ENCODE measurements at places on chromosomes 2 and 18.

DNA sequence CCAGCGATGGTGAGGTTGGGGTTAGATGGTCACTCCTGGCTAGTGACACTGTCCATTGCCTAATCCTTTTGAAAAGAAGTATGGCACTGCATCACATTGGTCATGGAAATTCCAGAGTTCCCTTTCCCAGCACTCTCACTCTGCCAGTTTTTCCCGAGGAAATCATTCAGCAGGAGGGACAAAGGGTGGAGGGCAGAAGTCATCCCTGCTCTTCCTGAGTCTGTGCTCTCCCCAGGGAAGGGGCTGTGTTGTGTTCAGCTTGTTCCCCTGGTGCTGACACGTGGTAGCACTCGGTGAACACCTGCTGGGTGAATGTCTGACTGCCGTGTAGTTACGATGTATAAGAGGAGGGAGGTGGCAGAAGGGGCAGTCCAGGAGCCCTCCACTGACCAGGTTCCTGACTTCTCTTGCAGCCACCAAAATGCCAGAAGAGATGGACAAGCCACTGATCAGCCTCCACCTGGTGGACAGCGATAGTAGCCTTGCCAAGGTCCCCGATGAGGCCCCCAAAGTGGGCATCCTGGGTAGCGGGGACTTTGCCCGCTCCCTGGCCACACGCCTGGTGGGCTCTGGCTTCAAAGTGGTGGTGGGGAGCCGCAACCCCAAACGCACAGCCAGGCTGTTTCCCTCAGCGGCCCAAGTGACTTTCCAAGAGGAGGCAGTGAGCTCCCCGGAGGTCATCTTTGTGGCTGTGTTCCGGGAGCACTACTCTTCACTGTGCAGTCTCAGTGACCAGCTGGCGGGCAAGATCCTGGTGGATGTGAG lies 21.6 kb downstream of the STEAP3 start:
- no peak for DNase-seq

DNA sequence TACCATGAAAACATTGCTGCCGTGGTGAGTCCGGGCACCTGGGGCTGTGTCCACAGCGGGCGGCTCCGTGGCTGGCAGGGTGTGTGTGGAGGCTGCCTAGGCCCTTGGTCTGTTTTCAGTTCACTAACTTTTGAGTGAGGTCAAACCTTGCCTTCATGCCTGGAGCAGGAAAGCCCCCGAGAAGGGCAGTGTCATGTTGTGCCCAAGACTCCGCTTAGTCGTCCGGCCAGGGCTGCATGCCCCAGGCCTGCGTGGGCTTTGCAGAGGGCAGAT lies 24.1 kb downstream of the MAL start:
- no peak for DNase-seq

DNA sequence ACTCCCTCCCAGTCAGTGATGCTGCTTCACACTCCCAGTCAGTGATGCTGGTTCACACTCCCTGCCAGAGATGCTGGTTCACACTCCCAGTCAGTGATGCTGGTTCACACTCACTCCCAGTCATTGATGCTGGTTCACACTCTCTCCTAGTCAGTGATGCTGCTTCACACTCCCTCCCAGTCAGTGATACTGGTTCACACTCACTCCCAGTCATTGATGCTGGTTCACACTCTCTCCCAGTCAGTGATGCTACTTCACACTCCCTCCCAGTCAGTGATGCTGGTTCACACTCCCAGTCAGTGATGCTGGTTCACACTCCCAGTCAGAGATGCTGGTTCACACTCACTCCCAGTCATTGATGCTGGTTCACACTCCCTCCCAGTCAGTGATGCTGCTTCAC lies 34.3 kb upstream of the KCNG2 start:
- DNase-seq: no peak

DNA sequence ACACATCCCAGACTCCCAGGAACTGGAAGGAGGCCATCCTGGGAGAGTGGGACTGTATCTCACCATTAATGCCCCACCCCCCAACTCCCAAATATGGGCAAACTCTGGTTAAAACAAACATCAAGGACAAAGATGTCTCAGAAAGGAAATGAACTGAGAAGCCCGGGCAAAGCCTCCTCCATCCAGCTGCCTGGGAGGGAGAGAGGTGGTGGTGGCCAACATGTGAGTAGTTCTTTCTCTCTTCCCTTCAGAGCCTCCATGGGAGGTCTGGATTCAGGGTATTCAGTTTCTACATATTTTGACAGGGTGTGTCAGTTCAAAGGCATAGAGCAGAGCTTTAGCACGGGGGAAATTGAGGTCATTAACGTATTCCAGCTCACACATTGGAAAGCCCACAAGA lies 57.5 kb downstream of the CXCR4 start:
- DNase-seq: no peak

GRCh38 chr2:20174410-20174809 lies 50.5 kb downstream of the SDC1 start:
- no peak for DNase-seq

- no peak for DNase-seq
These were observed 120.3 kb upstream of the LYPD1 start for GRCh38 chr2:132790207-132790785.

DNA sequence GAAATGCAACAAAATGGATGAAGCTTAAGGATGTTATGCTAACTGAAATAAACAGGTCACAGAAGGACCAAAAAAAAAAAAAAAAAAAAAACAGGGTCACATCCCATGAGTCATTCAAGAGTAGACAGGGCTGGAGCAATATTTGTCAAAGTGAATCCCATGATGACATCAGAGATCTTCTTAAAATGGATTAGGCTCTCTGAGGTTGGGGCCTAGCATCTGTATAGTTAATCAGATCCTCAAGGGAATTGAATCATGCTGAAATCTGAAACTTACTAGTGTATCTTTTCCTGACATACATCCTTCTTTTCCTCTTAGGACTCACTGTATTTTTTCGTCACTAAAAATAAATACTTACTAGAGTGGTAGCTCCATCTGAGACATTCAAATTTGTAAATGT lies 380.6 kb upstream of the NXPH2 start:
- no peak for DNase-seq

DNA sequence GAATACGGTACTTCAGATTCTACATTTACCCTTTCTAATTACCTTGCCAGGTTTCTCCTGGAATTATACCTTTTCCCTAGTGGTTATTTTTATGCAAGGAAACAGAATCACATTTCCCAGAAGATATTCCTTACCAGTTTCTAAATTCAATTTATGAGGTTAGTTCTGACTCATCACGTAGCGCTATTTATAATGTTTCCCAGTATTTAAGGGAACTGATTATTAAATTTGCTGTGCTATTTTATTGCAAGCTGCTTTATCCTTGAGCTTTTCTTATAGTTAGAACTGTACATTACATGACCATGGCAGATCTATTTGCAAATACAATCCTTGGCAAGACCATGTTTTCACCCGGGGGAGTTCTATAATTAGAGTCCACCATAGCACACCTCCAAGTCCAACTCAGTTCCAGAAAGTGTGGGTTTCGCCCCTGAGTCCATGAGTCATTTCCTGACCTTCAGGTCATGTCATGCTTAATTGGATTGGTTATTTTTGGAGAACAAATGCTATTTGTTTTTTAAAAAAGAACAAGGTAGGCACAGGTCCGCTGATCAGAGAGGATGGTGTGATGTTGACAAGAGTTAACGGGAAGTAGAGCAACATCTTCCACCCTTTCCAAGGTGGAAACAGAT lies 126.6 kb downstream of the ZNF532 start:
- no peak for DNase-seq

GRCh38 chr18:46155641-46156051 lies 51.5 kb downstream of the HAUS1 start:
- DNase-seq: no peak

DNA sequence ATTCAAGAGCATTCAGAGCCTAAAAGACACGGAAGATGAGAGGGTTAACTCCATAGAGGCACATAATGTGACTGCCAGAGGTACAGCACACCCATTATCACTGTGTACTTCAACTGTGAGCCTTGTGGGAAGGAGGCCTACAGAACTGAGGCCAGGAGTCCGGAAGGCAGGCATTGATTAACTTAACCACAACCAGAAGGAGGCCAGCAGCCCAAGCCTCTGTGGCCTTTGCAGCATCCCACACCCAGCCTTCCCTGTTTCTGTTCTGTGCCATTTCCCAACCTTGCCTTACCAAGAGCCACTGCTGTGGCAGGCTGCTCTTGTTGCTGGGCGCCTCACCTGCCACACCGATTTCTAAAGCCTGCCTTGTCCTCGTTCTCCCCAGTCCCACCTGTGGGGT lies 27.2 kb downstream of the SIGLEC15 start:
- no peak for DNase-seq

DNA sequence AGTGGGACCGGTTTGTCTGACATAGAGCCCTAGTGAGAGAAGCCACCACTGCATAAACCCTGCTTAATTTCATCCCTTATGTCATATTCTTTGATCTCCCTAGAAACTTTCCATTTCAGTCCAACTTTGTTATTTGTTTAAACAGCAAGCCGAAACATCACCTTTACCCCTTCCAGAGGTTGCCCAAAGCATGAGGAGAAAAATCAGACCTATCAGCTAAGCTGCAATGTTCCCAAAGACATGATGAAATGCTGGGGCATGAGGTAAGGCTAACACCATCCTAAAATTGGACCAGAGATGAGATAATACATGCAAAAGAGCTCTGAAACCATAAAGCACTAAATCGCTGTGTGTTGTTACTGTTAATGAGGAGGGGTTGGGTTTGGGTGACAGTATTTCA lies 447.9 kb upstream of the ACVR2A start:
- DNase-seq: no peak

Data from GDM1 (cell line).